CD4-positive, alpha-beta T cell treated with Interleukin-4 for 4 hours (primary cell): ENCODE measurements at places on chromosomes 2 and 18.

GRCh38 chr2:5683471-5683870 lies 8.7 kb upstream of the SOX11 start:
- DNase-seq, result no peak

DNA sequence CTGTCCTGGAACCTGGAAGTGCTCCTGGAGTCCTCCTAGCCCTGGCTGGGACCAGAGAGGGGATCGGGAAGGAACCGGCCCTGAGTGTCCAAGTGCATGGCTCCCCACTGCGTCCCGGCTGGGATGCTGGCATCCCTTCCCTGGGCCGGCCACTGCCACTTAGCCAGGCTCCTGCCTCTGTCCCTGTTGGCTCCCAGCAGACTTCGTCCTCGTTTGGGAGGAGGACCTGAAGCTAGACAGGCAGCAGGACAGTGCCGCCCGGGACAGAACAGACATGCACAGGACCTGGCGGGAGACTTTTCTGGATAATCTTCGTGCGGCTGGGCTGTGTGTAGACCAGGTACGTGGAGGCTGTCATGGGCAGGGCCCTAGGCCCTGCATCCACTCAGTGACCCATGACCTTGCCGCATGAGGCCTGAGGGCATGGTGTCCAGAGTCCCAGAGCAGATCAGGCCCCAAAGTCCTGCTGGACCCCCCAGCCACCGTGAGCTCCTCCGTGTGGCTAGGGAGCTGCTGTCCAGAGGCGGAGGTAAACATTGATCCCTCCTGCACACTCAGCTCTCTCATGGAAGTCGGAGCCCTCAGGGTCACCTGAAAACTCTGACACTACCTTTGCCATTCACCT lies 7.1 kb downstream of the ANO7 start:
- no peak for DNase-seq

- peak; percentile 75 for DNase-seq
Observed at GRCh38 chr2:8303322-8303832, 378.5 kb upstream of the ID2 start.

GRCh38 chr18:31190919-31191318 lies 28.3 kb upstream of the DSC1 start:
- DNase-seq, result no peak

DNA sequence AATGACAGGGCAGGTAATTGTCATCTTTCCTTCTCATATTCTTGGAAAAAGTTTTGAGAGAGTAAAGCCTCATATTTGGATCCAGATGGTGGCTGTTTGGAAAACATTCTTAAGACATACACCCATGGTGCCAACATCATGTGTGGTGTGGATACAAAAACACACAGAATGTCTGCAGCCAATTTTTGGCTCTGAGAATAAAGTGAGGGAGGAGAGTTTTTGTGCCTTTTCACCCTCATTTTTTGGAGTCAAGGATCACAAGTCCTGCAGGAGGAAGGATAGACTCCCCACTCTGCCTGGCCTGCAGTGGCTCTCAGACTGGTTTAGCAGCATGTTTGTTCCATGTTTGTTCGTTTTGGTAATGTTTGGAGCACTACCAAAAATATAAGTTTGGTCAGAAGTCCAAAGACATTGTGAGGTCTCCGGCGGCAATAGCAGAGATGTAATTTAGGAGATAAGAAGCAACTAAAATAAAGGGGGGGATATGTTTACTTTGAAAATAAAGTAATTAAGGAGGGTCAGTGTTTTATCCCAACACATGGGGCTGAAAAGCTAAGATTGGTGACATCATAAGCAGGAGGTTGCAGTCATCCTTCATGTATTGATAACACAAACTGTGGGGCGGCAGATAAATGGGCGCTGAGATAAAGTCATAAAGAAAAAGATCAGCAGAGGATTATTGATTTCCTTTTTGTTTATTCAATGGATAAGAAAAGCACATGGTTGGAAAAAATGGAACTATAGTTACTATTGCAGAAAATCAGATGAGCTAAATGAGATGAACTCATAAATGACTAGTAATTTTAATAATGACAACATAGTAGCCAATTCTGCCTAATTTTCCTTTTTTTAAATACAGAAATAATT lies 655 bp downstream of the NOSTRIN start:
- no peak for DNase-seq

GRCh38 chr2:3602553-3603339 lies 7.8 kb downstream of the COLEC11 start:
- no peak for DNase-seq

- DNase-seq, result no peak
Observed at GRCh38 chr2:67463810-67464209, 66.7 kb downstream of the ETAA1 start.

- DNase-seq, result no peak
Observed at GRCh38 chr2:214706986-214707385, 102.5 kb downstream of the BARD1 start.

- DNase-seq, result no peak
Observed at GRCh38 chr2:77270433-77270832, 251.7 kb downstream of the LRRTM4 start.

DNA sequence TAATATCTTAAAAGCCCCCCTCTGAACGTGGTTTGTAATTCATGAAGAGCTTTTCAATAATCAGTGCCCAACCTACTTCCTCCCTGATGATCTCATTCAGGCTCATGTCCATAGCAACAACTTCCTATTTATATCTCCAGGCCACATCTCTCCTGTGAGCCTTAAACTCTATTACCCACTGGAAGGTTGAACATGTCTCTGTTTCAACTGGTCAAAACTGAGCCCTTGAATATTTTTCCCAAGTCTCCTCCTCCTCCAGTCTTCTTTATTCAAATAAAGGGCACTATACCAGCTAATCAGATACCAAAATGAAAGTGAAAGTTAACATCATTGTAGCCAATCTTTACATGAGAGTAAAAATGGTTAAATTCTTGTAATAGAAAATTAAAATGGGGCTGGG lies 63.7 kb upstream of the ITGA4 start:
- DNase-seq, result peak; percentile 61

- DNase-seq, result no peak
Observed at GRCh38 chr18:2920546-2921343, 73.9 kb downstream of the EMILIN2 start.

GRCh38 chr2:138942466-138942865 lies 162.3 kb upstream of the NXPH2 start:
- no peak for DNase-seq

DNA sequence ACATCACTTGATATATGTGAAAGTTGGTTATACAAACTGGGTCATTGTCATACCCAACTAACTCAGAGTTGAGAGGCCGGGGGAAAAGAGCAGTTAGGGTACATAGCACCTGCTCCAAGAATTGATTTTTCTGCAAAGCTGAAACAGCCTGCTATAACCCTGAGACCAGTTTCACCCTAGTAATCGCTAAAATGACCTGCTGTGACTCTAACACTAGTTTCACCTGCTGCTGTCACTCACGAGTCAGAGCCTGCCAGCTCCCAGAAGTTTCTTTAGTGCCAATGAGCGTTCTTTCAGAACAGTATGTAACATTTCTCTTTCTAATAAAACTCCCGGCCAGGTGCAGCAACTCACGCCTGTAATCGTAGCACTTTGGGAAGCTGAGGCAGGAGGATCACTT lies 28.0 kb downstream of the SRSF7 start:
- no peak for DNase-seq

DNA sequence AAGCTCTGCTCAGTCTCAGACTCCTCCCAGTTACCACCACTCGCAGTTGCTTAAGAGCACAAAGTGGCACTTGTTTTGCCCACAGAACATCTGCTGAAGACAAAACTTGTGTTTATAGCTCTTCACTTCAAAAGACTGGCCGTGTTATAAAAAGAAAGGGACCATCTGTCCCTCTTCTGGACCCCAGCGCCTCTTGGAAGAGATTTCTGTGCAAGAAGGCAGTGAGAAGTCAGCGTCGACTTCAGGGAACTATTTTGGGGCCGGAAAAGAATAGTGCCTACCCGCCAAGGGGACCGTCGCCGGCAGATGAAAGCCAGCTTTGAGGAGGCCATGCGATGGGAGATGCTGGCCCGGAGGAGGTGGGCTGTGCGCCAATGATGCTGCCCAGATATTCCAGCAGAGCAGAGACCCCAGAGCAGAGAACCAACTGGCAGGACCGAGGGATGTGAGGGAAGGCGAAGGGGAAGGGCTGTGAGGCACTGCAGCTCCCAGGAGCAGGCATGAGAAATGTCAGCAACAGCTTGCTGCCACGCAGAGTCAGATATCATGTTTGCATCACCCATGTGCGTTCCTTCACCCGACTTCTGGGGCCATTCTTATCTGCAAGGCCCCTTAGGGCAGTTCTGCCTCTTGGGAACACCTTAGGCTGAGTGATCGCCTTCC lies 270.9 kb downstream of the ATAD2B start:
- DNase-seq, result no peak

GRCh38 chr2:197307933-197308521 lies 2.6 kb downstream of the ANKRD44 start:
- DNase-seq, result peak; percentile 77

GRCh38 chr2:39649511-39649910 lies 16.2 kb upstream of the TMEM178A start:
- DNase-seq, result no peak

GRCh38 chr18:5962362-5962761 lies 67.0 kb upstream of the TMEM200C start:
- no peak for DNase-seq

GRCh38 chr2:121207494-121207893 lies 77.5 kb downstream of the TFCP2L1 start:
- DNase-seq, result no peak

- DNase-seq, result no peak
Observed at GRCh38 chr2:79935771-79936657, 368.5 kb downstream of the LRRTM1 start.

DNA sequence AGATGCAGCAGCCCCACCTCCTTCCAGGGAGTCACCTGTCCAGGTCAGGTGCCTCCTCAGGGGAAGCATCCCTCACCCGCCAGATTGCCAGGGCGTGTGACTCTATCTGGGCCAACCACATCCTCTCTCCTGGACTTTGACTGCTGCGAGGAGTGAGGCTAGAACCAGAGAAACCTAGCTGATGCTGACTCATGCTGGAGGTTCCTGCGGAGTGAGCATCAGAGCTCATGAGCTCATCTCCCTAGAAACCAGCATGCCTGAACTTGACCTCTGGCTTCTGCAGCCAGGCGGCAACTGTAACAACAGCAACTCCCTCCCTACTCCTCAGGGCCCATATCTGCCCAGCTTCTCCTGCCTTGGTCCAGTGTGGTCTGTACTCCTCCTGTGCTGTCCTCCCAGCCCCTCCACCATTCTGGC lies 28.3 kb upstream of the NT5DC4 start:
- DNase-seq, result peak; percentile 73

DNA sequence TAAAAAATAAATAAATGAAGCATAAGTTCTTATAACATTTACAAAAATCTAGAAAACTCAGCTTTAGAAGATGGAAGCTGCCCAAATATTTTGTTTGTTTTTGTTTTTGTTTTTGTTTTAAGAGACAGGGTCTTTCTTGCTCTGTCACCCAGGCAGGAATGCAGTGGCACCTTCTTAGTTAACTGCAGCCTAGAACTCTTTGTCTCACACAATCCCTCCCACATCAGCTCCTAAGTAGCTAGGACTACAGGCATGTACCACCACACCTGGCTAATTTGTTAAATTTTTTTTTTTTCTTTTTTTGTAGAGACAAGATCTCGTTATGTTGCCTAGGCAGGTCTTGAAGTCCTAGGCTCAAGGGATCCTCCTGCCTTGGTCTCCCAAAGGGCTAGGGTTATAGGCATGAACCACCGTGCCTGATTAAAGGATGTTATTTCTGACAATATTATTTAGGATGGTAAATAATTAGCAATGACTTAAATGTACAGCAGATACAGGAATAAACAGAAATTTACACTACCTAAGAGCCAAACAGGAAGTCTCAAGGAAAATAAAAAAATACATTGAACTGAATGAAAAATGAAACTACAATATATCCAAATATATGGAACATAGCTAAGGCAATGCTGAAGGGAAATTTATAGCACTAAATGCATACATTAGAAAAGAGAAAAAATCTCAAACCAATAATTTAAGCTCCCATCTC lies 17.2 kb downstream of the SESTD1 start:
- no peak for DNase-seq

GRCh38 chr2:98114643-98115330 lies 27.8 kb downstream of the VWA3B start:
- DNase-seq, result no peak

DNA sequence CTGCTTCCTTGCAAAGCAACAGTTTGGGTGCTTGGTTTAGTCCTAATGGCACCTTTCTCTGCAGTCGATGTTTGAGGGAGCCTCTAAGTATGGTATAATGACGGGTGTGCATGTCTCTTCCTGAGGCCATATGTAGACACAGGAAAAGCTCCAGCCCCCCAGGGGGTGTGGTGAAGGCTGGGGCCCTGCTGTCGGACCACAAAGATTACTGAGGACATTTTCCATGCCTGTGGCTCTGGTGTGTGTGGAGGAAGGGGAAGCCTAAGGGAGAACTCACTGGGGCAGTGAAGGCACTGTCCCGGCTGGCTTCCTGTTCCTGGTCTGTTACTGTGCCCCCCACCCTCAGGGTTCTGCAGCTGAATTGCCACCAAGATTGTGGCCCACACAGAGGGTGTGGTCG lies 187.1 kb downstream of the FHOD3 start:
- DNase-seq, result no peak

GRCh38 chr2:17576802-17577201 lies 36.3 kb downstream of the VSNL1 start:
- DNase-seq, result no peak

DNA sequence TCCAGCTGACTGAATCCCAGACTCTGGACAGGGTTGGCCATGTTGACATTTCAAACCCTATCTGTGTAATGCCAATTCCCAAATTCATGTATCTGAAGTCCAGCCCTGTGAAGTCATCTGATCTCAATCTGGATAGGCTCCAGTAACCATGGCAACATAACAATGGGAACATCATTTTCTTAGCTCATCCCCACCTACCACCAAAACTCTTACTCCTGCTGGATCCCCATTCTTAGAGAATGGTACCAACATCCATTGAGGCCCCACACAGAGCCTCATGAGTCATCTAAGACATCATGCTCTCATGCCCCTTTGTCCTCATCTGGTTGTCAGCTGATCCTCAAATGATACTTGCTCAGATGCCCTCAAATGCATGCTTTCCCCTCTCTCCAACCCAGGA lies 58.9 kb upstream of the TEX51 start:
- no peak for DNase-seq

DNA sequence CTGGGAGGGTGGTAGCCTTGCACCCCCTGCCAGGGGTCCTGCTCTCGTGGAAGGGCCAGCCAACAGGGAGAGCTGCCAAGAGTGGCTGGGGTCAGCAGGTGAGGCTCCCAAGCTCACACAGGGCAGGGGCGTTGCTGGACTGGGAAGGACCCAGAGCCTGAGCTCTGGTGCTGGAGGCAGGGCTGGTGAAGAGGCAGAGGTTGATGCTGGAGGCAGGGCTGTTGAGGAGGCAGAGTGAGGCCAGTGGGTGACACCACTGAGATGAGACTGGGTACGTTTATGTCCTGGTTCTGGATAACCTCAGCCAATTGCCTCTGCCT lies 7.0 kb downstream of the ADRA2B start:
- DNase-seq, result no peak
